Mesothelial cell of epicardium (in vitro differentiated cells): ENCODE measurements at places on chromosomes 5 and 9. TPM values are rescaled to one million over a fixed set of nuclear protein-coding genes. Genes with fewer than 3 reads are reported as not detected.

Gene MLANA
- total RNA-seq = not detected in 3 replicates

Gene NEUROG1
- not detected in 3 replicates for total RNA-seq

Gene LHX2
- total RNA-seq = not detected in 3 replicates

DNA sequence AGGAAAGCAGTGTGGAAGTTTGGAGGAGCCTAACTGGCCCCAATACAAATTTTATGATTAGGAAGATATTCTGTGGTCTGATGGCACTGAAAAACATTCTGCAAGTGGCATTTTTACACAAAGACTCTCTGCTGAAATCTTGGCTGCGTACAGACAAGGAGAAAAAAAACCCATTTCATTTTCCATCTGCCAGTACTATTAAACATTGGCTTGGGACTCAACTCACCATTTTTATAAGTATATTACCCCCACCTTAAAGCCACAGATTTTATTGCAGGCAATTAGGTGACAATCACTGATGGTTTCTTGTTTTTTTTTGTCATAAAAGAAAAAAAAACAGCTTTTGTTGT, 206.9 kb downstream of the PTTG1 start:
- no peak for DNase-seq

- DNase-seq = no peak
Measured at GRCh38 chr9:123232332-123232731, 36.1 kb downstream of the STRBP start.

DNA sequence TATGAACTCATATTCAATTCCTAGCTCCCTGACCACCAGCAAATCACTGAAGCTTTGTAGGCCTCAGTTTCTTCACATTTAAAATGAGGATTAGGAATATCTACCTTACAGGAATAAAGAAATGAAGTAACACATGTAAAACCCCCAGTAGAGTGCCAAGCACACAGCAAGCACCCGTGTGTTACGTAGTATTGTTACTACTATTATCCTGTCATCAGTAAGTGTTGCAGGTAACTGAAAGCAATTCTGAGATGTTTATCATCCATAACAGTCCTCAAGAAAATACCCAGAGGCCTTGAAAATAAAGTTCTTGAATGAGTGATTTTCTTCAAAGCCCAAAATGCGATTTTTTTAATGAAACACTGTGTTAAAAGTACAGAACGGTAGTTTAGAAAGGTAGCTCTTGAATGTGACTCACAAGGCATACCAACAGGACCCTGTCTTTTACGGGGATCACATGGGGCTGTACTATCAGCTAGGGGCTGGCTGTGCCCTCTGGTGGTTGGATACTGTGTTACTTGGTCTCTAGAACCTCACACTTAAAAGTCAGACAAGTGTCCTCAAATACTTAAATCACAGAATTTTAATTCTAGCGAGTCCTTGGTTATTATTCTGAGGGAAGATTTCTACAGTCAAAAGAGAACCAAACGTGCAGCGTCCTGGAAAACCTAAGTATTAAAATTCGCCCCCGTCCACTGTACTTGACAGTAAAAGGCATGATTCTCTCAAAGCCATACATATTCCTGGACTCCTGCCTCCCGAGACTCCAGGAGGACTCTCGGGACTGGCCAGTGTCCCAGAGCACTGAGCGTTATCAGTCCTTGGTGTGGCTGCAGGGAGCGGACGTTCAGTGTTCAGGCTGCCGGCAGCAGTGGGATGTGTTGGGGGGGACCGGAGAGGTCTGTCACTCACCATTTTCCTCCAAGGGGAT, 725 bp downstream of the NDUFB6 start:
- no peak for DNase-seq

Gene NR2F1-AS1
- 11.9 to 13.6 TPM (median 13.4 TPM) in 3 replicates for total RNA-seq

Gene SPATA31D4
- not detected in 3 replicates for total RNA-seq

Gene SLC6A19
- total RNA-seq = not detected in 3 replicates

Gene PCDHA12
- 22.5 to 22.8 TPM (median 22.5 TPM) in 3 replicates for total RNA-seq

DNA sequence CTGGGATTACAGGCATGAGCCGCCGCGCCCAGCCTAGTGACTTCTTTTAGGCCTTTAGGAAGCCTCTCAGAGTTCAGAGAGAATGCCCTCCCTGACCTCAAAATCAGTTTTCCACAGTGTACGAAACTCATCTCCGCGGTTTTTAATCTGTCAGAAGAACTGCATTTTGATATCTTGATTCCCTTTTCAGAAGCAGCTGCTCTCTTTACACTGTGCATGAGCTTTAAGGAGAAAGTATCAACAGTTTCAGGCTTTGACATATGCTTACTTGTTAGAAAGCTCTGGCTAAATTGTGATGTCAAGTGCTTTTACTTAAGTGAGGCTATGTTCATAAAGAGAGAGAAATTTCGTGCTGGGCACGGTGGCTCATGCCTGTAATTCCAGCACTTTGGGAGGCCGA, 74.6 kb downstream of the USP20 start:
- no peak for DNase-seq

GRCh38 chr5:74976651-74977050, 75.7 kb downstream of the GCNT4 start:
- no peak for DNase-seq

DNA sequence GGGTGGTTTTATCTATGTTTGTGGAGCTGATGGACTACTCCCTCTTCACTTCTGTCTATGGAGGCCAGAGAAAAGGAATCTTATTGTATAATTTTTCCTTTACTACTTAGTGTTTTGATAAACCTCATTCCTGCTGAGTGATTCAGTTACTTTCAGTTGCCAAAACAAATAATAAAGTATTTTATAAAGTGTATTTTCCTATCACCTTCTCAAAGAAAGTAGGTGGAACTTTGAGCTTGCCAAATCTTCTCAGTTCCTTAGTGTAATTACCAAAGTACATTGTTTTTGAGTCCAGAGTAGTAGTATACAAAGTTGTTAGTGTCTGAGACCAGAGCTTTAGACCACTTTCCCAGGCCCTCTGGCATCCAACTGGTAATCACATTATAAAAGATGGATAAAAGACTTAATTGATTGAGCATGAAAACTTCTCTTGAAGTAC, 13.5 kb downstream of the RABGAP1 start:
- DNase-seq = no peak

DNA sequence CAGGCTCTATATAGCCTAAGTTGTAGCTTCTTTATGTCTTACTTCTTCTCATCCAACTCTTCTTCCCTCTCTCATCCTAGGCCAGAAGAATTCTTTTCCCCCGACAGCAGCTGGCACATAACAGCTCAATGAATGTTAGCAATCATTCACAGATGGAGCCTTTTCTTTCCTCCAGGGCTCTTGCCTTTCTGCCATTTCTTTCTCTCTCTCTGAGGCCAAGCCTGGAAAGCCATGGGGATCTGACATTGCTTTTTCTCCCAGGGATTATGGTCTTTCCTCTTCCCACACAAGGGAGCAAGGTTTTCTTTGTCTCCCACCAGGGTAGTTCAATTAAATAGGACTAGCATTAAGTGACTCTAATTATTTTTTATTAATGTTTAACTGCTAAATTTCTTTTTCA, 20.5 kb downstream of the SMIM15 start:
- no peak for DNase-seq

Gene ECSCR
- total RNA-seq = 0.29 TPM in 1 of 3 replicates, not detected in the others

- no peak for DNase-seq
Measured at GRCh38 chr9:108156270-108156998, 666.9 kb upstream of the KLF4 start.

- DNase-seq = no peak
Measured at GRCh38 chr5:36683821-36684434, 77.5 kb downstream of the SLC1A3 start.

DNA sequence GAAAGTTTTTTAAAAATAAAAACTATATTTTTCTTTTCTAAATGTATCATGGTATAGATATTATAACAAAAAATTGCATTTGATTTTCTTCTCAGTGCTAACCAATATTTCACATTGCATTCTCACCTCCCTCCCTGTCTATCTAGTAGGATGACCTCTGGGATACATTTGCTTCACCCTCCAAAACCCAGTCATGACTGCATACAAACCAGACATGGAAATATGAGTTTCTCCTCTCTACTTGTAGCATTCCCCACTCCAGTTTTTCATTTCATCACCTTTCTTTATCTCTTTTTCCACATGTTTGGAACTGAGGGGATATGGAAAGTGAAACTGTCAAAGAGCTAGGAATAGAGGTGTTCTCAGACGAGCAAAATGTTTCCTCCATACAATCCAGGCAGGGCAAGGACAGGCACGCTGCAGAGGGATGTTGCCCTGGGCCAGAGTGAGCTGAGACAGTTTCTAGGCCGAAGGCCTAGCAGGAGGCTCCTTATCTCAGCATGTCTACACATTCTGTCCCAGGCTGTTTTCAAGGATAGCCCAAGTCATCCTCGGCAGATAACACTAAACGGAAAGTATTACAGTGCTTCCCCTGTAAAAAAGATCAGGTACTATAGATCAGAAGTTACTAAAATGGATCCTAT, 46.7 kb downstream of the MEF2C start:
- DNase-seq = no peak

DNA sequence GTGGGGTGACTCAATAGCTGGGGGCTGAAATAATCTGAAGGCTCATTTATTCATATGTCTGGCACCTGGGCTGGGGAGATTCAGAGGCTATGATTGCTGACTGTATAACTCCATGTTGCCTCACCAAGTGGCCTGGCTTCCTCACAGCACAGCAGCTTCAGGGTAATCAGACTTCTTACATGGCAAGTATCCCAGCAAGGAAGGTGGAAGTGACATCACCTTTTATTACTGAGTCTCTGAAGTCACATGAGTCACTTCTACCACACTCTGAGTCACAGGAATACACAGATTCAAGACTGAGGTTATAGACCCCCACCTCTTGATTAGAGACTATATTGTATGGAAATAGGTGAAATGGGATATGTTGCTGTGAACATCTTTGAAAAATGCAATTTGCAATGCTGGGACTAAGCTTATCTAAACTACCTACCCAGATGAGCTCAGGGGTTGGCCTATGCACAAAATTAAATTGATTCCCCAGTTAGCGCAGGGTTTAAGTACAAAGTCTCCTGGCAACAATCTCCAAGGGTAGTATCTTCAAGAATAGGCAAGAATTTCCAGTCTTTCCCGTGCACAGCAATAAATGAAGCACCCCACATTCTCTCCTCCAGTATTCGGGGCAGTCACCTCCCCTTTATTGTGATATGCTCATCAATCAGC, 553.1 kb downstream of the LRRC70 start:
- no peak for DNase-seq

GRCh38 chr9:91611582-91611981, 187.9 kb upstream of the NFIL3 start:
- DNase-seq = no peak

DNA sequence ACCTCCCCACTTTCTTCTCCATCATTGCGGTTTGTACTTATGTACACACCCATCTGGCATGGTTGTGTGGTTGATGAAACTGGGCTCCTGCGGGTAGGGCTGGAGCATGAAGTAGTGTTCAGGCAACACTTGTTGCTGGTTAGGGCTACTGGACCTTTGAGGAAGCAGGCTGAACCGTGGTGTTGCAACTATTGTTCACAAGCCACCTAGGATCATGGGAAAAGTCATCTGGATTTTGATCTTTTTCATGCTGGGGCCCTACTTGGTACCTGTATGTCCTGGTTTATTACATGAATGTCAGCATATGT, 40.1 kb upstream of the TIFAB start:
- no peak for DNase-seq

DNA sequence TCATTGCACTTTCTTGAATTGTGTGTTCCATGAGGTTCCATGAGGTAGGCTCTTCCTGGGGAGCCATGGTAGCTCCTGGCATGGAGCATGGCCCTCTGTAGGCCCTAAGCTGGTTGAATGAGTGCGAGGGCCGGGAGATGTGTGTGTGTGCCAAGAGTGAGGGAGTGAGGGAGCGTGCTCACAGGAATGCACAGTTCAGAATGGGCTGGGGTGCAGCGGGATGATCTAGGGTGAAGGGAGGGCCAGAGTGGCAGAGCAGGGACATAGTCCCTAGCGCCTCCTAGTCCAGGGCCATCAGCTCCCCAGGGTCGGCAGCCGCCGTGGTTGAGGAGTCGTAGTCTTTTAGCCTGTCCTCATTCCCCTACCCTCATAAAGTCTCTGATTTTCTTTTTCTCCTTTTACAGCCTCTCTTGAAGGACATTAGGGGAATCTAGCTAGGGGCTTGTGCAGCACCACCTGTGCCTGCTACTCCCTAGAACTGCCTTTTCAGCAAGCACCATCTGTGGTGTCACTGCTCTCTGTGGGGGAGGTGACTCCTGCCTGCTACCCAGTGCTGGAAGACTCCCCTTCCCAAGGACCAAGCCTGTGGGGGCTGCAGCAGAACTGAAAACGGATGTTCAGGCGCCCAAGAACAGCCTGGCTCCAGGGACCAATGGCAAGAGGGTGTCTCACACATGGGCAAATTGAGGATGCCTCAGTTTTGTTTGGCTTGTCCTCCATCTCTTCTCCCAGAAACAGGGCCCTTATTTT, 65.3 kb upstream of the PPARGC1B start:
- DNase-seq = no peak

GRCh38 chr5:167769846-167770413, 521.5 kb upstream of the WWC1 start:
- DNase-seq = no peak

DNA sequence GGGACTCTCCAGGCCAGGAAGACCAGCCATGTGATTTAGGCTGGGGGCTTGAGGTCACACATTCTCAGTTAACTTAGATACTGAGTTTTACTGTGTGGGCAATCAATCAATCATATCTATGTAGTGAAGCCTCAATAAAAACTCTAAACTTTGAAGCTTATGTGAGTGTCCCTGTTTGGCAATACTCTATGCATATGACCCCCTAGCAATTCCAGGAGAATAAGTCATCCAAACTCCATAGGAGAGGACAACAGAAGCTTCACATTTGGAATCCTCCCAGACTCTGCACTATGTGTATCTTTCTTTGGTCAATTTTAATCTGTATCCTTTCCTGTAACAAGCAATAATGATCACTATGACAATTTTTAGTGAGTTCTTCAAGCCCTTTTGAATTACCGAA, 216.8 kb upstream of the RGMB start:
- DNase-seq = no peak

GRCh38 chr9:96476591-96476990, 26.6 kb downstream of the HABP4 start:
- DNase-seq = no peak

DNA sequence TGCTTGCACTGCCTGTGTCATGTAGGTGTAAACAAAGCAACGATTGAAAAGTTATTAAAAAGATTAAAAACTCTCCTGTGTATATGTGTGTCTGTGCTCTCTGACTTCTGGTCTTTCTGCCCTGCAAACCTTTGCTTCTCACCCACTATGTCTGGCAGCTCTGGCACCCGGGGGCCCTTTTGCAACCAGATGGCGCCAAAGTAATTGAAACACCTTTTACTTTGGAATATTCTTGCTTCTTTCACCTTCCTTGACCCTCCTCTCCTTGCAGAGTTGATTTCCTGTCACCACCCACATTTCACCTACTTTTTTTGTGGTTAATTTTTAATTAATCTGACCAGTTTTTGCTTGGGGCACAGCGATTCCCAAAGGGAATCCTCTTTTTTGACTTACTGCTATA, 275.5 kb downstream of the ARHGEF28 start:
- no peak for DNase-seq

Gene PCDHA9
- 3.1 to 4.0 TPM (median 3.4 TPM) in 3 replicates for total RNA-seq

- no peak for DNase-seq
Measured at GRCh38 chr5:54403885-54404416, 51.5 kb upstream of the HSPB3 start.

- DNase-seq = peak; percentile 74
Measured at GRCh38 chr9:130701059-130702022, 7.8 kb downstream of the EXOSC2 start.

GRCh38 chr9:34809504-34810186, 99.7 kb upstream of the CCL21 start:
- DNase-seq = no peak
